ENCODE measurements at places on chromosomes 2 and 18.
A peak's percentile ranks its signal among the peaks of the same experiment; 100 is the strongest.

GRCh38 chr2:198127627-198128026 is 323.2 kb downstream of the PLCL1 start:
- no peak for DNase-seq

GRCh38 chr2:104473546-104473945 is 380.4 kb upstream of the POU3F3 start:
- DNase-seq = no peak

GRCh38 chr2:109162999-109163398 is 34.0 kb downstream of the SH3RF3 start:
- peak; percentile 73 for DNase-seq

- DNase-seq = no peak
Observed at GRCh38 chr2:139916822-139917221, 1136.6 kb upstream of the NXPH2 start.

- no peak for DNase-seq
Observed at GRCh38 chr2:218891275-218892135, 10.9 kb downstream of the WNT10A start.

DNA sequence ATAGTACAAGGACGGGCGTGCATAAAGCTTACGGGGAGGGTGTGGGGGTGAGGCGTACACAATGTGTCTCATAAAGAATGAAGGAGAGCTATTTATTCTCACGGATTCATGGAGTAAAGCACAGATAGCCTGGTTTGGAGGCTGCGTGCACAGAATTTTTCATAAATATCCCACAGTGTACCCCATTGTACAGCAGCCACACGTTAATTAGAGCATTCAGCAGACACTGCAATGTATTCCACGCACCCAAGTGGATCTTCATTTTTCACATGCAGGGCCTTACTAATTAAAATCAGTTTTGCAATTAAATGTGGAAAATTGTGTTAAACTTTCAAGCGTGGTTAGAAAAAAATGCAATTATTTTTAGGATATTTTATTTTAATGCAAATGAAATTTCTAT is 227.7 kb upstream of the PXDN start:
- no peak for DNase-seq

DNA sequence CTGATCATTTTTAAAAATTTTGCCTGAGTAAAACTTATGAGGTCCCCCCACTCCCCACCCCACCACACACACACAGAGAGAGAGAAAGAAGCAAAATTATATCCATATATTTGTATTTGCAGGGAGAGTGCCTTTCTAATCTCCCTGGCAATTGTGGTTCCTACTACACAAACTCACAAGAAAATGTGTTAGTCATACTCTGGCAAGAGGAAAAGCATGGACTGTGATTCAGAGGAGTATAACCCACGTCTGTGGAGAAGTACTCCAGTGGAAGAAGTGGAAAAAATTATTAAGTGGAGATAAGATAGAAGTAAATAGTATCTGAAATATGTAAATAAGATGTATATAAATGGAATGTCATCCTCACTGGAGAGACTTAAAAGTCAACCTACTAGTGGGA is 114.0 kb downstream of the DSEL start:
- no peak for DNase-seq
